ENCODE measurements at places on chromosomes 5 and 9.

GRCh38 chr5:153043886-153044285, 446.6 kb upstream of the GRIA1 start:
- no peak for DNase-seq

DNA sequence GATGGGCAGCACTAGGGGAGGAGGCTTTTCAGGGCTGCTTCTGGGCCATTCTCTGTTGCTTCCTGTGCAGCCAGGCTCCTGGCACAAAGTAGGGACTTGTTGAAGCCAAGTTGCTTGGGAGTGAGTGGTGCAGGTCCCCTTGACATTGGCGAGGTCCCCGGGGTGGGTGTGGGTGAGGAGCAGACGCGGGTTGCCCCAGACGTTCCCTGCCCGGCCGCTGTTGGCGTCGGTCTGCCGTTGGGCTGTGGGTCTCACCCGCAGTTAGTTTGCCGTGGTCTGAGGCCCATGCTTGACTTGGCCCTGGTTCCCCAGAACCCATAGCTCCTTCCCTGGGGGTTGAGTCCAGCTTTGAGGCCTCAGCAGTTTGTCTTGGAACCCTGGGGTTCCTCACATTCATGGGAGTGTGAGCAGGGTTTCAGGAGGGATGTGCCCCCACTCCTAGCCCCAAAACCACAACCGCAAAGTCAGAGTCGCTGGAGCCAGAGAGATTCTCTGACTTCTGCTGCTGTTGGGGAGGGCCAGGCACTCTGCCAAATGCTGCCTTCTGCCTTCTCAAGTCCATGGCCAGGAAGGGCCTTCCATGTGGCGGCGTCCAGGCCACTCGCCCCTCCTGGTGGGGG, 77.5 kb downstream of the RXRA start:
- DNase-seq: no peak

DNA sequence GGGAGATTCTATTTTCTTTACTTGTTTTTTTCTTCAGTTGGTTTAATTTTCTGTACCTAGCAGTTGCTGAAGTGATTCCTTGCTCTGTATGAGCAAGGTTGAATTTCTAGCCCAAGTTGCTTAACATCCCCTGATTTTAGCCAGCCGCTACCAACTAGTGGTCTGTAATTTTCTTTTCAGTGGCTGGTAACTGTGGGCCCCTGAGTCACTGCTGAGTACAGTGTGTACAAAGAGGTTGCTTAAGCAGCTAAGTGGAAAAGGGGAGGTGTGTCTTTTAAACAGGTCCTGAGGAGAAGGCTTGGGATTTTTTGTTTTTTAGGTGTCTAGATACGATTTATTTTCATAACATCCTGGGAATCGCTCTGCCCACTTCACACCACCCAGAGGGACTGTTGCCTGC, 254.7 kb downstream of the NR3C1 start:
- no peak for DNase-seq

DNA sequence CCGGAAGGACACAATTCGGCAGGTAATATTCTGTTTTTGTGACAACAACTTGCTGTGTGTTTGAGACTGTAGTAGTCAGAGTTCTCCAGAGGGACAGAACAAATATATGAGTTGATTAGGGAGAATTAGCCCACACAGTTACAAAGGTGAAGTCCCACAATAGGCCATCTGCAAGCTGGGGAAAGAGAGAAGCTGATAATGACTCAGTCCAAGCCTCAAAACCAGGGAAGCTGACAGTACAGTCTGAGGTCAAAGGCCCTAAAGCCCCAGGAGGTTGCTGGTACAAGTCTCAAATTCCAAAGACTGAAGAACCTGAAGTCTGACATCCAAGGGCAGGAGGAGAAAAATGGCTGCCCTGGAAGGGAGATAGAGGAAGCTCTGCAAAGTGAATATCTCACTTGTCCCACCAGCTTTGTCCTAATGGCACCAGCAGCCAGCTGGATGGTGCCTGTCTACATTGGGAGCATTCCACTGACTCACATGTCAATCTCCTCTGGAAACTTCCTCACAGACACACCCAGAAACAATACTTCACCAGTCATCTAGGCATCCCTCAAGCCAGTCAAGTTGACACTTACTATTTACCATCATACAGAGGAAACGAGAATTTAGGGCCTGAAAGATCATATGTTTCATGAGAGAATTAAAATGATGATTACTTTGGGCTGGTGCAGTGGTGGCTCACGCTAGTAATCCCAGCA, 36.3 kb upstream of the CTXN3 start:
- DNase-seq: no peak

- no peak for DNase-seq
Measured at GRCh38 chr5:14256026-14256690, 113.0 kb downstream of the TRIO start.

DNA sequence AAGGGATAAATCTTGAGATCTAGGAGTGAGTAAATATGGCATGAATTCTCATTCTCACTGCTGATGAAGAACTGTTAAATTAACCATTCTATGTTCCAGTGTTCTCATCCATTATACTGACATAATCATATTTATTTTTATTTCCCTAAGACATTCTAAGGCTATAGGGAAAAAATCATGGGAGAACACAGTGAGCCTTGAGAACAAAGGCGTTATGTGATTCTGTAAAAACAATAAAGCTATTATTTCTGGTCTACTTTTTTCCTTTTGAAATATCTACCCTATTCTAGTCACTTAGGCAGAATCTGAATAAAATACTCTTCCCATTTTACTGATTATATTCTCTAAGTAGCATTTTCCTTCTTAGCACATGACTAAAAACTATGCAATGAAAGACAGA, 155.7 kb upstream of the ADAMTS16 start:
- DNase-seq: no peak

GRCh38 chr9:114286146-114286679, 36.7 kb upstream of the ORM1 start:
- DNase-seq: no peak

DNA sequence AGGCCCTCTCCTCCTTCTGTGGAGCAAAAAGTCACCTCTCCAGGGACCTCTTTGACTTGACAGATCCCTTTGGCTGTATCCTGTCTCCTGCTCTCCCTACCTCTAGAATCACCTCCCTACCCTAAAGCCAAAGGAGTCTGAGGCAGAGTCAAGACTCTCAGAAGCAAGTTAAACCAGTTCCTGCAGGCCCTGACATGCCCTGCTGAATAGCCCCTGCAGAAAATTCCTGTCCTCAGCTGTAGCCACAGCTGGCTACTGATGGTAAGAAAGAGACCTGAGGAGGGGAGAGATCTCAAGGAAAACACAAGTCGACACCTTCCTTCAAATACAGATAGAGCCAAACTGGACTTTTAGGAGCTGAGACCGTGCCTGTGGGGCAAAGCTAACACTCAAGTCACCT, 23.7 kb upstream of the UBAP2 start:
- DNase-seq: no peak

DNA sequence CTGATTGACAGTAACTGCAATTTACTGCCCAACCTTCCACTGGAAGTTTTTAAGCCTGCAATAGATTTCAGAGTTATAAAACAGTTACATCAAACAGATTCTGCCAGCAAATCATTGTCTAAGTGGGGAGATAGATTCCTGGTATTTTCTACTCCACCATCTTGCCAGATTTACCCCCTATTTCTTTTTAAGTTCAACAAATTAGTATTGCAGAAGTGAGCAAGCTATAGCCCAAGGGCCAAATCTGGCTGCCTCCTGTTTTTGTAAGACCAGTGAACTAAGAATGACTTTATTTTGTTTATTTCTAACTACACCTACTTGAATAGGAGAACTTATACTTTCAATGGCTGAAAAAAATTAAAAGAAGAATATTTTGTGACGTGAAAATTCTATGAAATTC, 8.8 kb upstream of the TMEM171 start:
- no peak for DNase-seq

GRCh38 chr5:2007878-2008501, 125.3 kb upstream of the IRX4 start:
- DNase-seq: no peak

DNA sequence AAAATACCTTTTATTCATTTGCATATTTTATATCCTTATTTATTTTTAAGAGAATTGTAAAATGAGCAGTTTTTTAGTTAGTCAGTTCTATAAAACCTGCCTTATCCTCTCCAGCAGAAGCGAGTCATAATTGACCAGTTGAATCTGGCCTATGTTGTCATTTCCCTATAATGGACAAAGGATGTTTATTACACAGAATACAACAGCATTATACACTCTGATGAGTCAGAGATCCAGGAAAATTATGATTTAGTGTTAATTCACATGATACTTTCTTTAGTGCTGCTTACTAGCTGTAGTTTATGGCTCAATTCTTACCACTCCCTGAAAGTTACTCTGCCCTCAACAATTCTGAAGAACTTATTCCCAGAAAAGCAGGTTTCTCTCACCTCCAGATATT, 26.8 kb upstream of the LURAP1L start:
- no peak for DNase-seq

DNA sequence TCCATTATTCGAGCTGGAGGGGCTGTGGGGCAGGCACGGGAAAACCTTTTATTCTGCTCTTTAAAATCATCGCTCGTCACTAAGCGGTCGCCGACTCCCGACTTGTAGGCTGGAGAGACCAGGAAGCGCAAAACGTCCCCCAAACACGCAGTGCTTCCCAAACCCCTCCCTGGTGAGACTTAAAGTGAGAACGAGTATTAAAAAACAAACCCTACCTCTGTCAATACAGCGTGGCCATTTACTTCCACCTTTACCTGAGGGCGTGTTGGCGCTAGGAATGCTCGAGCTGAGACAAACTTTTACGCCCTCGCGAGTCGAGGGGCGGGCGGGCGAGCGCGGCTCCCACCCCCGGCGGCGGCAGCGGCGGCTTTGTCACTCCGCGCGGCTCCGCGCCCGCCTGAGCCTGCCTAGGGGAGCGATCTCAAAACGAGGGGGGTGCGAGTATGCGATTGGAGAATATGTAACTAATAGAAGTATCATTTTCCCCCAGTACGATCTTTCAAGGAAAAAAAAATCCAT, at the start of gene NR2F1-AS1:
Gene NR2F1-AS1, minus strand, starts transcription at position 293 of the 519 bp plus-strand sequence.
- DNase-seq: no peak

DNA sequence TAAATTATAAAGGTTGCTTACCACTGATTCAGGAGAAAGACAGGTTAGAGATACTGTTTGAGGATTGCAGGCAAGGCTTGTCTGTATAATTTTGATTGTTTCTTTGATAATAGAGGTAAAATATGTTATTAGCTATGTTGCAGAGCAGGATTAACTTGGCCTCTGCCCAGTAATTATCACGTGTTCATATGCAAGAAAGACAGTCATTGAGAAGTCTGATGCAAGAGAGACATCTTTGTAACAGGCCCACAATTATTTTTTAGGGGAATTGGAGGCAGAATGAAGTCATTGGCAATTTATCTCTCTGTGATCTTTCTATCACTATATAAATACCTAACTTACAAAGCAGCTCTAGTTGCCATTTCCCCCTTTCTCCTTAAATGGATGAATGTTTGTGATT, 46.0 kb downstream of the SLC44A1 start:
- no peak for DNase-seq

GRCh38 chr9:133774799-133775198, 36.6 kb upstream of the SARDH start:
- no peak for DNase-seq

DNA sequence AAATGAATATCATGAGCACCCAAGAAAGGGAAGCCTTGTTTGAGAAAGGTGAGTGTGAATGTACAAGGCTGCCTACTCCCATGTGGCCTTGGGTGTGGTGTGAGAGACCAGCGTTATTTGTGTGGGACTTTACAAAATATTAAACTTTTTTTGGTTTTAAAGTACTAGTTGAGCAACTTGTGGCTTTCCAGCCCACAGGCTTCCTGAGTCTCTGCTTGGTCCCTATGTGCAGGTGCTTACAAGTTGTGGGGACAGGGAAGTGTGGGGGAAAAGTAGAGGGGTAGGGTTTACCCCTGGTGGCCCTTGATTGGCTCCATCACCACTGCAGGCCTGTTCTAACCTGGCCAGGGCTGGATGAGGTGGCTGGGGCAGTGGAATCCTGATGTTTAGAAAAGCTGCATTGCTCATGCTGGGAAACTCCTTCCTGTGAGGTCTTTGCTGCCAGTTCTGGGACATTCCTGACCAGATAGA, 19.7 kb downstream of the PTTG1 start:
- DNase-seq: no peak

DNA sequence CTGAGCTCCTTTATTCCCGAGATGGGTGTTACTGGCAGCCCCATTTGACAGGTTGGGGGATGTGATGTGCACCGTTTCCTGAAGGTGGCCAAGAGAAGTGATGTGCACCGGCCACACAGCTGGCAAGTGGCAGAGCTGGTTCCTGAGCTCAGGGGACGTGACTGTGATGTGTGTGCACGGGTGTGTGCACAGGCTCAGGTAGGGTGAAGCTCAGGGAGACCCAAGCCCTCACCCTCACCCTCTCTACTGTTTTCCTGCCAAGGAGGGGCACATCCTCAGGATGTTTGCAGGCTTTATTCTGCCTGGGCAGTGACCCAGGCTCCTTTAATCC, 56.6 kb downstream of the WWC1 start:
- no peak for DNase-seq

DNA sequence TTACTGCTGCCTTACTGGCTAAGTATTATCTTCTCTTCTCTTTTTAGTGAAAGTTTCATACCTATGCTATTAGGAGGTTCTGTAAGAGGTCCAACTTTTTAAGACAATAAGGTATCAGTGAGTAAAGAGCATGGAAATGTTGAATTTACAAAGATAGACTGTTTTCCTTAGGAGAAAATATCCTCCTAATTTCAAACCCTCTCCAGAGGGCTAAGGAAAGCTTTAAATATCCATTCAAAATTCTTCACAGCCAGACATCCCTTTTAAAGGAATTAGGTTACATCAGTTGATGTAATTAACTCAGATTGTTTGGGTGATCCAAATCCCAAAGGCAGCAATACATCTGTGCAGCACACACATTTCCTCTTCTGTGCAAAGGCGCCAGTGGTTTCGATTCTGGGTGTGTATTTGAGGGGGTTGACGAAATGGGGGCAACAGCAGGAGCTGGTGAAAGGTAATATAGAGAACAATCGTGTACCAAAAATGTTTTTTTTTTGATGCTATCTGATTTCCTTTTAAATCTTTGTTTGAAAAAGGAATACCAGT, 273.8 kb upstream of the RPS23 start:
- no peak for DNase-seq

DNA sequence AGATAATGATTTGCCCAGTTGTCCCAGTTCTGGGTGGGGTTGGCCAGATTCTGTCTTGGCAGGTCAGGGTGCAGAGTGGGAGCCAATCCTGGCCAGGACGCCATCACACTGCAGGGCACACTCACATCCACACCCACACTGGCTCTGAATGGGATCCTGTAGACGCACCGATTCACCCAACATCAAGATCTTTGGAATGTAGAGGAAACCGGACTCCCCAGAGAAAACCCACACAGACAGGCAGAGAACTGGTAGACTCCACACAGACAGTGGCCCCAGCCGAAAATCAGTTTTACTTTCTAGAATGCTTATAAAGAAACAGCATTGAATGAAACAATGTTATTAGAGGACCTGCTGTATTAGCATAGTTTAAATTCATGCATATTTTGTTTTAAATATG, 343.1 kb upstream of the DAB2 start:
- DNase-seq: no peak
